ENCODE measurements at places on chromosomes 2 and 18.

GRCh38 chr2:129170570-129170969 lies 808.9 kb upstream of the RAB6C start:
- DNase-seq = no peak

GRCh38 chr2:46308081-46308480 lies 10.9 kb downstream of the EPAS1 start:
- no peak for DNase-seq

- DNase-seq = no peak
These were observed 7.0 kb downstream of the TNS1 start for GRCh38 chr2:217995731-217996231.

GRCh38 chr2:74544634-74545033 lies 9.1 kb downstream of the LOXL3 start:
- no peak for DNase-seq

- no peak for DNase-seq
These were observed 204.2 kb downstream of the TMEM247 start for GRCh38 chr2:46683541-46683940.

- no peak for DNase-seq
These were observed 1621.3 kb downstream of the SUCLG1 start for GRCh38 chr2:82837588-82838304.

DNA sequence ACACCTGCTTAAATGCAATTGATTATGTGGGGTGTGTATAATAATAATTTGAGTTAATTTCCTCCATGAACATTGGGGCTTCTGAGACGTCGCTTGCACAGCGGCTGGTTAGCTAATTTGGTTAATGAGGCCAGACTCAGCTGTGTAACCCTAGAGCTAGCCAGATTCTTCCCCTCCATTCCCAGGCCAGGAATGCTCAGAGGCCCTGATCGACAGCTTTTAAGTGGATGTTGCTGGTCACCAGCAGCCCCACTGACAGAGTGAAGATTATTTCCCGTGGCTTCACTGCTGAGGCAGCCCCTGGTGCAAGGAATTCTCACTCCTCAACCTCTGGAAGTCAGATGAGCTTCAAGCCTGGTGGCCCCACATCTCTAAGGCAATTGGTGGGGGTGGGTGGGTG lies 12.4 kb upstream of the EPAS1 start:
- DNase-seq = no peak

DNA sequence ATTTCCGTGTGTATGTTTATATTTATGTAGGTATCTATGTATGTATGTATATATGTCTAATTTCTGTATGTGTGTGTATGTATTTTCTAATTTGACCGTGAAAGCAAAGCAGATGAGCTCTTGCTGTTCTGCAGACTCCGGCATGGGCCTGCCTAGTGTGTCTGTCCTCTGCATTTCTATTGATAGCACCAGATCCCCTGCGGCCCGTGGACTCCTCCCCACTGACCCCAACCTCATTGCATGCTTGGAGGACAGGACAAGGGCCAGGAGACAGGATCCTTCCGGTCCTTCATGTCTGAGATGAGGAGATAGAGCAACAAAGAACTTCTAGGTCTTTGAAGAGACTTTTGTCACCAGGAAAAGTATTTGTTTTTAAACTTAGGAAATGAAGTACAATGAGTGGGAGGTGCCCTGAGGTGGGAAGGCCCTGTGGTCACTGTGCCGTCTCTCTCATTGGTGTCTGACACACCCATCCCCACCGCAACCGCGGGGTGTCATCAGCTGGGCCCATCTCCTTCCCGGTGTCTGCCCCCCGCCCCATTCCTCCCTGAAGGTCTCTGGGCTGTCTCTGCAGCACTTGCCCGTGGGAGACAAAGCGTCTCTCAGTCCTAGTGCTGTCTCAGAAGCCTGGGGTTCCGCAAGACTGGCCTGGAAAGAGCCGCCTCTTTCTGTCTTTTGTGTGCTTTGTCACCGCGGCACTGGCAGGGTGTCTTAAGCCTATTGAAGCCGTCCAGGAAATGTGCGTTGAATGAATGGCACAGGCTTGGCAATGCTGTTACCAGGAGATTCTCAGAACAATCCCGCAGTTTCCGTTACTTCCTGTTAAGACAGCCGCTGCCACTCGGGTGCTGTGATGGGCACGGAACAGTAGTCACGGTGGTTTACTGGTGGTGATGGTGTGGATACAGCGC lies 216.4 kb downstream of the AGAP1 start:
- DNase-seq = no peak

GRCh38 chr2:8536686-8537561 lies 144.9 kb upstream of the ID2 start:
- DNase-seq = no peak

DNA sequence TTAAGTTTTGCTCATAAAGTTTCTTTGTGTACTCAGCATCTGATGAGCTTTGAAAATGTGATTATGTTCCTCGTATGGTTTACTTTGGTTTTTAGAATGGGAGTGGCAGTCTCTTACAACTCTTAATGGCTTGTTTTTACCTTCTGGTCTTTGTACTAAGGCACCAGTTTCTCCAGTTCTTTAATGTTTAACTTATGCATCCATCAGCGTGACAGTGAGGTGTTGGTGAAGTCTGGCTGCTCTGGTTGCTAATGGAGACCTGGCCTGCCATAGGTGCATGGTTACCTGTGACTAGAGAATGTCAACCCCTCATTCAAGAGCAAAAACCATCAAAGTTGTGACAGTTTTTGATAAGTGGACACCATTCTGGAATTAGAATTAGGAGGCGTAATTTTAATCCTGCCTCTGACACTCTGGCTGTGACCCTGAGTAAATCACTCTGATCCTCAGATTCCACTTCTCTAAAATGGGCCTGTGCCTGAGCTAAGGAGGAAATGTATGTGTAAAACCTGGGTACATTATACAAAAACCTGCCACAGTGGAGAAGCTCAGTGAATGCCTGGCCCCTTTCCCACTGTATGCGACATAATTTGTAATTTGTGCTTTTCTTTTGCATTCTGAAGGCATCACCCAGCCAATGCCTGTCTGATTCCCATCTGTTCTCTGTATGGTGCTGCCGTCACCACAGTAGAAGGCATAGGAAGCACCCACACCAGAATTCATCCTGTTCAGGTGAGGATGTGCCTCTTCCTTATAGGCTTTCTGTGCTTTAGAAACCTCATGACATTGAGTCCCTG lies 11.2 kb downstream of the AOX1 start:
- DNase-seq = no peak

DNA sequence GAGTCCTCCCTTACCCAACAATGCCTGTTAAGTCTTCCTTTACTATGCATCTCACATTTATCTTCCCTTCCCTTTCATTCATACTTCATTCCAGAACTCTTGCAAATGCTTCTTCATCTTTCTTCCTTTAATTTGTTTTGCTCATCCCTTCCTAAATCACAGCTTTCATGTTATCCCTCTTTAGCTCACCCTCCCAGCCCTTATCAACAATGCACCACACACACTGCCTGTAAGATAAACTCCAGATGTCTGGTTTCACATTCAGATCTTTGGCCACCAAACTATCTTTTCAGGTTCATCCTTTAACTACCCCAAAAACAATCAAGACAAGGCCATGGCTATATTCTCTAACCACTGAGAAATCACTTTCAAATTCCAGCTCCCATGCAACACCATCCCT lies 3.4 kb downstream of the CCDC93 start:
- DNase-seq = no peak

GRCh38 chr2:53379547-53379946 lies 388.1 kb upstream of the CHAC2 start:
- DNase-seq = no peak

GRCh38 chr18:3604498-3605408 lies 154.8 kb downstream of the TGIF1 start:
- DNase-seq = peak; percentile 89

DNA sequence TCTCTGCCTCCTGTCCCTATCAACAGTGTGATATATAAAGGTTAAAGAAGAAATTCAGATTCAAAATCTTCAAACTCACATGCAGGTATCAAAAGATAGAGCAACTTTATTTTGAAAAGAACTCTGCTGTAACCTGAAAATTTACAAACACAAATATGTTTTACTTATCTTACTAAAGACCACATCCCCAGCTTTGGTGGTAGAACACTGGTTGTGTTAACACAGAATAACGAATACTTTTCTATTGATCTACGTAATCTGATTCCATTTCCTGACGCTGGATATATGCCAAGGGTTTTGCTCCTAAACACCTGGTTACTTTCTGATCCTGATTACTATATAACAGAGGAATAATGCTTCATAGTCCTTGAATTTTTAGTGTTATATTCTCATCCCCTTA lies 23.1 kb upstream of the SLC39A10 start:
- no peak for DNase-seq

DNA sequence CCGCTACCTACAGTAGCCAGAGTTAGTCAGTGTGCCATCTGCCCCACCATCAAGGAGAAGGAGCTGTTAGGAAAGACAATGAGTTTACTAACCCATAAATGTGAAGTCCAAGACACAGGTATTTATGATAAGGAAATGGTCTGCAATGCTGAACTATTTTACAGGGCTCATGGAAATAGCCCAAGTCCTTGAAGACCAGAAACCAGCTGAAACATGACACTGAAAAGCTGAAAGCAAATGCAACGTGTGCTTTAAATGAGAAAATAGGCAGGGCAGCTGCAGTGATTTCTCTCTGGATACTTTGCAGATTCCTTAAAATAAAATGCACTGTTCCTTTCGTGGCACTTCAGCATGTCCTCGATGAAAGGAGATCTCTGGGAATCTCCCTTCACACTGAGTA lies 256.4 kb upstream of the TCF4 start:
- no peak for DNase-seq

- DNase-seq = no peak
These were observed 961 bp downstream of the RBM43 start for GRCh38 chr2:151260573-151261230.
